Iris pigment epithelial cell (primary cell): ENCODE measurements at places on chromosomes 11 and 22.

- no peak for DNase-seq
Measured at GRCh38 chr11:12792018-12792417, 117.8 kb downstream of the TEAD1 start.

- no peak for DNase-seq
Measured at GRCh38 chr11:119347940-119348605, 1.6 kb upstream of the MFRP start.

DNA sequence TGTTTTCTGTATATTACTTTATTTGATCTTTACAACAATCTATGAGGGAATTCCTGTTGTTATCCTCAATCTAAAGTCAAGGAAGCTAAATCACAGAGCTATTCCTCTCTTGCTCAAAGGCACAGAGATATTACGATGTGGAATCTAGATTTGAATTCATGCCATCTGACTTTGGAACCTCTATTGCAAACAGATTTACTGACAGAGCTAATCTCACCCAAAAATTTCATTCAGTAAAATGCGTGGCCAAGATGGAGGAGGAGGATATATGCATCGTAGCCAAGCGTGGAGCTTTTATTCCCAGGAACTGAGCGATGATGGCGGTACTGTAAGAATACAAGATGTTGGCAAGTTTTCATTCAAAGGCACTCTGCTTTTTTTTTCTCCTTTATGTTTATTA is 791.8 kb downstream of the CNTN5 start:
- DNase-seq = no peak

GRCh38 chr22:35728639-35729308 is 11.1 kb downstream of the APOL5 start:
- no peak for DNase-seq

DNA sequence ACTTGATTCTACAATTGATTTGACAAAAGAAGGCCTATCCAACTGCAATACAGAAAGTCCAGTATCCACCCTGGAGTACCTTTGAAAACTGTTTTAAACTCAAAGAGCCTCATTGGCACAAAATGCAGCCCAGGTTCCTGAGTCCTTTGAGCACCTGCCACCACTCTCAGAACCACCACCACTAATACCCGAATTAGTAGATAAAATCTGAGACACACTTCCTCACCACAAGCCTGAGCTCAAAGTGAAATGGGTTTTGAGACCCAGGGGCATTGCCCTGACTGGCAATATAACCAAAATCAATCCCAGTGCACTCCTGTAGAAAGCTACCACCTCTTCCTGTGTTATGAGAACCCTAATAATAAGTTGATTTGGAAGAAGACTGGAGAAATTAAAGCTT is 215.7 kb downstream of the CSNK2A3 start:
- no peak for DNase-seq

- DNase-seq = peak; percentile 54
Measured at GRCh38 chr11:79461144-79461543, 20.3 kb upstream of the TENM4 start.

DNA sequence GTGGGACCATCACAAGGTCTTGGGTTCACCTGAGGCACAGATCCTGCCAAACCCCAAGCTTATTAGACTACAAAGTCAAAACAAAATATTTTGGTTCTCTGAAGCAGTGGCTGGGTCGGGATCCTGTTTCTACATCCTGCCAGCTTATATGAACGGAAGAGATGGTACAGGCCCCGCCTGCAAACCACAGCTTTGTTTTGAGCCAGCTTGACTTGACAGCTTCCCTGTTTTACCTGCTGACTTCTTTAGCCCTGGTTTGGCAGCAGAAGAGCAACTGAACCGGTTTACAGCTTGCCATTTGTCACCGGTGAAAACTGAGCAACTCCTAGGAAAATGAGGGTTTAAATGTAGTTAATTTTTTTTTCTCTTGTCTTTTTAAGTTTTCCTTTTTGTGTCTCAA is 11.4 kb downstream of the PACS1 start:
- DNase-seq = peak; percentile 60

- no peak for DNase-seq
Measured at GRCh38 chr22:30535182-30535581, 11.4 kb downstream of the SEC14L6 start.

DNA sequence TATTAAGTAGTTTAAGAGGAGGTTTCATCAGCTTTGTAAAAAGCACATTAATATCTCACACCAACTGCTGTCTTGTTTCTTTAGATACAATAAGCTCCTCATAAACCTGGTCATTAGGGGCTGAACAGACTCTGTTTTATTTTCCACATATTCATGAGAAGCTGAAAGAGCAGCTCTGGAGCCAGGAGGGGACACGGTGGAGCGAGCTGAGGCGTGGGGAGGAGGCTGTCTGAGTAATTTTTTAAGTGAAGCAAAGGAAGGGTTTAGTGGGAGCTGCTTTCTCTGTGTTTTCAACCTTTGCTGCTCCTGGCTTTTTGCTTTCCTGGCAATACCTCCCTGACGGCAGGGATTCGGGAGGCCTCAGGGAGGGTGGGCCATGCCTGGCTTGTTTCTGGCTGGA is 67.0 kb upstream of the EIF3D start:
- DNase-seq = no peak

DNA sequence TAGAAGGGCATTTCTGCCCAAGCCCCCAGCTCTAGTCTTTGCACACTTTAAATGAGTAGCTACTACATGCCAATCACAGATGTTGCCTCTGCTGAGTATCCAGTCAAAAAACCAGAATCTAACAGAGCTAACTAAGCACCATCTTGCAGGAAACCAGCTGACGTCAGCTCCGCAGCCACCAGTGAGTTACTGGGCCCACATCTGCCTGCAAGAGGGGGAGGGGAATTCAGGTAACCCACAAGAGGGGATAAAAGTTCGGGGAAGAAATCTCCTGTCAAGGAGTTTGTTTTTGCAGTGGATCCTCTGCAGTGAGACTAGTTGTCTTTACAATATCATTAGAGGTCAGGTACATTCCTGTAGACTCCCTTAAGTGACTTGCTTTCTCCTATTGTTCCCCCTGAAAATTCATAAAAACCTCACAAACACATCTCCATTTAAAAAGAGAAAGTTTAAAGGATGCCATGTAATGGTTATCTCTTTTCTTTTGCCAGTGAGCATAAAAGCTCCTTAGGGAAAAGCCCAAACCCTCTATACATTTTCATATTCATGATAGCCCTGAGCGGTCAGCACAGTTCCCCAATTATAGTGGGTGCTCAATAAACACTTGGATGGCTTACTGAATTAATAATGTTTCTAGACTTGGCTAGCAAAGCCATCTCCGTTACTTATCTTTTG is 9.3 kb downstream of the CD44 start:
- no peak for DNase-seq

DNA sequence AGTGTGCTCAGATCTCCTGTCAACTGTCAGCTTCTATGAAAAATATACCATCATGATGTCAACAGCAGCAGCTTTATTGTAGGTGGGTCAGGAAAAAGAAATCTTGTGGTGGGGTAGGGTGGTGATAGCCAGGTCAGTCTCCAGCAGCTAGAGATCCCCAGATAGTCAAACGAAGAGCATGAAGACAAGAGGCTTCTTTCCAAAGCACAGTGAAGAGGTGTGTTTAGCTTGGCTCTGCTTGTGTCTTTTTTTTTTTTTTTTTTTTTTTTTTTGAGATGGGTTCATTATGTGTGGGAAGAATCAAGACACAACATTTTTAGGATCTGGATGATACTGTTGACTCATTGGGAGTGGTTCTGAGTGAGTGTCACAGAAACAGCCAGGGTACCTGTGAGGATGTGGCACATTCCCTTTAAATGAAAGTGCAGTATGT is 1075.5 kb downstream of the NTM start:
- no peak for DNase-seq

DNA sequence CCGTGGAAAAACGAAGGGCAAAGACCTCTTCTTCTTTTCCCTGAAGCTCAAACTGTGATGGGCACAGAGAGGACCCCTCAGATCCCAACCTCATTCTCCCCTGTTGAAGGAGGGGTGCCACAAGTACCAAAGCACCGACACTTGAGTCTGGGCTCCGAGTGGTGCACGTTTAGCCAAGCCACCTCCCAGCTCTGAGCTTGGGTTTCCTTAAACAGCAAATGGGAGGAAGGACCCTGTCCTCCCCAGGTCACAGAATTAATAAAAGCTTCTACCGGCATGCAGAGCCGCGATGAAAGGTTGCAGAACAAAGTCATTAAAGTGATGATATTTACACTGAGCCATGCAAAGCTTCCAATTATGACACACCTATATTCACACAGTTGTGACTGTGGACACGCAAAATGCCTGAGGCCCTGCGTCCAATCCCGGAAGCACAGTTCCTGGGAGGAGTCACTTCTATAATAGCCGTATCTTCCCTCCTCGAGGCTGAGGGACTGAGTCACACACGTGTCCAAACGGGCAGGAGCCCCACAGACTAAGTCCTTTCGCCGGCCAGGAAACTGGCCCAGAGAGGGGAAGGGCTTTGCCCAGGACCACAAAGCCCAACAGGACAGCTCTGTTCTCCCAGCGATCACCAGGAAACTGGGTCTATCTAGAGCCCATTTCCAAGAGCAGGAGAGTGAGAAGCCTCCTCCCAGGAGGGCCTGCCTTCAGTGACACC is 922 bp upstream of the CSNK1E start:
- DNase-seq = peak; percentile 92

DNA sequence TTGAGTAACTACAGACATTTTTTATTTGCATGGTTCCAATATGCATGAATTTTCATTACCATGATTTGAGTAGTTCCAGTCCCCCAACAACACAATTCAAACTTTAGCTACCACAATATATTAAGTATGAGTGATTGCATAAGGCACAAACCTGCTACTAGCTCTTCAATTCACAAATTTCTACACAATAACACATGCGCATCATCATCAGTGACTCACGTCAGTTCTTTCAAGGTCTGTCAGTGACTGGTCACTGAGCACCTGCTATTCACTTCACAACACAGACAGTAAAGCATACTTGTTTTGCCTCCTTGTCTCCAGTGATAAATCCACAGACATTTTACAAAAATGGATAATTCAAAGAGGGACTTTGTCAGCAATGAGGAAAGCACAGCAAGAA is 435.1 kb upstream of the CCDC90B start:
- peak; percentile 53 for DNase-seq

DNA sequence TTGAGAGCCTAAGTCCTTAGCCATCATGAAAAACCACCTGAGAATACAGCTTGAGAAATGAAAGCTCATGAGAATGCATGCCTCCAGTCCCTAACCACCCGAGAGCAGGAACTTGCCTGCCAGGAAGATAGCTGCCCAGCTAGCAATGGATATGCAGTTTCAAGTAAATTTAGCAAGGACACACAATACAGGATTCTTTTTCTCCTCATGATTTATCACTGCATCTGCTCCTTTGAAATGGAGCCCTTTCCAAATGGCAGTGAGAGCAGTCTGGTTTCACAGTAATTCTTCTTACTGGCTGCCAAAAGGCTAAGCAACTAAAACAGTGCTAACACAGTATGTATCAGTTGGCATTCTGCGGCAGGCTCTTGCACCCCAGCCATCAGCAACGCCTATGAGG is 109.9 kb downstream of the MICAL3 start:
- no peak for DNase-seq

GRCh38 chr11:27085111-27085510 is 44.5 kb downstream of the BBOX1 start:
- DNase-seq = no peak
